ENCODE measurements at places on chromosomes 4 and X. TPM values are rescaled to one million over a fixed set of nuclear protein-coding genes. Genes with fewer than 3 reads are reported as not detected.
A peak's percentile ranks its signal among the peaks of the same experiment; 100 is the strongest.

The BMX gene
- total RNA-seq, result not detected

The CCDC110 gene
- 0.81 TPM for total RNA-seq

The PPM1K gene
- total RNA-seq, result 57.5 TPM

The UGT2B10 gene
- total RNA-seq, result not detected

The EPGN gene
- not detected for total RNA-seq

The CT45A2 gene
- not detected for total RNA-seq

The ERVMER34-1 gene
- total RNA-seq, result 0.07 TPM

The CTAG1A gene
- not detected for total RNA-seq

The MAD2L1 gene
- 99.6 TPM for total RNA-seq

The NAA11 gene
- total RNA-seq, result not detected

The TMPRSS11E gene
- 0.11 TPM for total RNA-seq

The ZNF157 gene
- 1.0 TPM for total RNA-seq

The SRPX2 gene
- not detected for total RNA-seq

The TGIF2LX gene
- not detected for total RNA-seq

DNA sequence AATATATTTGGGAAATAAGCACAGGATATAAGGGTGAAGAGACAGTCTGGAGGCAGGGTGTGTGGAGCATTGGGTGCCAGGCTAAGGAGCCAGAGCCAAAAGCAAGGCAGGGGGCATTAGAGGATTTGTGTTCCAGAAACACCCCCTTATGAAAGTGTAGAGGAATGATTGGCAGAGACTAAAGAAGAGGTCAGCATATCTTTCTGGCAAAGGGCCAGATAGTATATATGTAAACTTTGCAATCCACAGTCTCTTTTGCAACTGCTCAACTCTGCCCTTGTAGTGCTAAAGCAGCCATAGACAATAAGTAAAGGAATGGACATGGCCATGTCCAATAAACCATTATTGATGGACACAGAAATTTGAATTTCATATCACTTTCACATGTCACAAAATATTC is 3.6 kb upstream of the SLC9A6 start:
- no peak for DNase-seq

GRCh38 chr4:109735566-109736365 is 5.9 kb upstream of the PLA2G12A start:
- DNase-seq, result no peak

- no peak for DNase-seq
Observed at GRCh38 chrX:24341795-24342194, 18.6 kb upstream of the SUPT20HL1 start.

GRCh38 chr4:115292320-115293092 is 179.1 kb upstream of the NDST4 start:
- no peak for DNase-seq

GRCh38 chr4:156185514-156186055 is 231.9 kb upstream of the CTSO start:
- no peak for DNase-seq

- no peak for DNase-seq
Observed at GRCh38 chr4:14790494-14790893, 211.8 kb upstream of the CPEB2 start.

DNA sequence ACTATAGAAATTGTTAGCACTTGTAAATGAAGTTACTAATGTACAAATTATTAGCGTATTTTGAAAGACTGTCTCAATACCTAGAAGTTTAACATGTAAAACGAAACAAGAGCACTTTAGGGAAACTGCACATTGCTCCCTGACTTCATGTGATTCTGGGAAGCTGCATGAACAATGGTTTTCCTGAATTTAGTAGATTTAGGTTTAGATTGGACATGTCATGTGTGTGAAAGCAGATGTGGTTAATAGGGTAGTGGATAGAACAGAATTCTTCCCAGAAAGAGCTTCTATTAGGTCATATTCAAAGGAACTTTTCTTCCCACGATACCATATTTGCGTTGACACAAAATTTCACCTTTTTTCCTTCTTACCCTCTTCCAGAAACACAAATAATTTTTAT is 14.9 kb upstream of the CXCL8 start:
- no peak for DNase-seq

- no peak for DNase-seq
Observed at GRCh38 chr4:142909908-142910307, 63.8 kb upstream of the INPP4B start.

DNA sequence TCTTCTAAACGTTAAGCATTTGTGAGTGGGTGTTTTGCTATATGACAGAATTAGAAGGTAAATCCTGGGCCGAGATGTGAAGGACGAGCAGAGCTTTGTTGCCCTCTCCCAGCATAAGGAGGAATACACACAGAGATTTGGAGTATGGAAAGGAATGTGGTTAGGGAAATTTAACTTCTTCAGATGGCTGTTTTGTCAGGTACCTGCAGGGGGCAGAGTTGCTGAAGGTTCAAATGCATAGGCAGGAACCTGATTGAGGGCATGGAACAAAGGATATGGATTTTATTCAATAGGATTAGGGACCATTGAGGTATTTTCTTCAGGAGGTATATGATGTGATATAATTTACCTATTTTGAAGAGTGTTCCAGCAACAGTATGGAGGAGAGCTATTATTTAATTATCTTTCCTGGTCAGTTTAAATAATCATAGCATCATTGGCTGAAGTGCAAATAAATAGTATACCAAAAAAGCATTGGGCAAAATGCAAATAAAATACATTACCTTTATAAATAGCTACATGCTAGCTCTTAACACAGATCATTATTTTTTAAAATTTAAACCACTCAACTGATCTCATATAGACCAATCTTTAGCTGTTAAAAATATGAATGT is 143.6 kb downstream of the SLIT2 start:
- peak; percentile 45 for DNase-seq

DNA sequence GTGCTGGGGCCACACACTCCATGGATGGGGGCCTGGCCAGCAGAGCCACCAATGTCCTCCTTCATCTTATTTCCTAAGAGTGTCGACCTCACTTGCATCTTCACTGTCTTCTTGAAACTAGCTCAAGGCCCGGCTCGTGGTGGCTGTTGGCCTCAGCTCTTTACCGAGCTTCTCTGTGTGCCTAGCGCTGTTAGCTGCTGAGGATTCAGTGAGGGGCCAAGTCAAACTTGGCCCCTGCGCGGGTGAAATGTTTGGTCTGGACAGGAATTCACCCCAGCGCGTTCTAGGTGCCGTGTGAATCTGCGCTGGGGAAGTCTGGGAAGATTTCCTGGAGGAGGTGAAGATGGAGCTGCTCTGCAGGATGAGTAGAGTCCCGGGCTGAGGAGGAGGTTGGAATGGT is 8.5 kb downstream of the SORCS2 start:
- DNase-seq, result no peak

- DNase-seq, result no peak
Observed at GRCh38 chr4:24394041-24394440, 190.3 kb downstream of the DHX15 start.

- DNase-seq, result no peak
Observed at GRCh38 chrX:141945426-141945825, 41.7 kb downstream of the MAGEC1 start.

- no peak for DNase-seq
Observed at GRCh38 chr4:72899214-72899613, 170.3 kb downstream of the COX18 start.

- DNase-seq, result no peak
Observed at GRCh38 chrX:20071511-20072079, 45.1 kb downstream of the MAP7D2 start.

DNA sequence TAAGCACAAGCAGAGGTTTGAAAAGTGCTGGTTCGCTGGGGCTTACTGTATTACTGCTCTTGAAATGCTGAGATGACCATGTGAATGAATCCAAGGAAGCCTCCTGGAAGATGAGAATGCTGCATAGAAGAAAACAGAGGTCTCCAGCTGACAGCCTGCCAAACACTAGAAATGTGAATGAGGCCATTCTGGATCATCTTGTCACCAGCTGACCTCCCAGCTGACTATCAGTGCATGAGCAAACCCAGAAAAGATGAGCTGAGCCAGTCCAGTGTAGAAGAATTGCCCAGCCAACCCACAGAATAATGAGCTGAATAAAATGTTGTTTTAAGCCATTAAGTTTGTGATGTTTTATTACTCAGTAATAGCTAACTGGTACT is 49.1 kb upstream of the DYNLT3 start:
- no peak for DNase-seq

- peak; percentile 83 for DNase-seq
Observed at GRCh38 chr4:120065974-120066516, 603 bp downstream of the MAD2L1 start.

GRCh38 chr4:105189855-105190650 is 43.4 kb downstream of the TET2 start:
- no peak for DNase-seq

- DNase-seq, result peak; percentile 18
Observed at GRCh38 chrX:52988985-52989917, 30.9 kb upstream of the FAM156A start.

DNA sequence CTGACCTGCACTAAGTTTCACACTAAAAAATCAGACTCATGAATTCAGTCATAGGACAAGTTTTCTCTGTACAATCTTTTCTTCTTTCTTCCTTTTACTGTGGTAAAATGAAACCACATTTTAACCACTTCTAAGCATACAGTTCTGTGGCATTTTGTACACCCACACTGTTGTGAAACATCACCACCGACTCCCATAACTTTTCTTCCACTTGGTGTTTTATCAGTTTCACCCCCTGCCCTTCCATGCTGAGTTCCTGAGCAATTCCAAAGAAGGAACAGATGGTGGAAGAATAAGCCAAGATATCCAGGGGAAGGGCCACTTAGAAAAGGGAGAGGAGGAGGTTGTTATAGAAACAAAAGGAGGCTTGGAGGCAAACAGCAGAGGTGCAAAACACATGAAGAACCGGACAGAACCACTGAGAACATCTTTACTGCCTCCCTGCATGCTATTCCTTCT is 22.6 kb downstream of the SLC25A4 start:
- DNase-seq, result no peak

DNA sequence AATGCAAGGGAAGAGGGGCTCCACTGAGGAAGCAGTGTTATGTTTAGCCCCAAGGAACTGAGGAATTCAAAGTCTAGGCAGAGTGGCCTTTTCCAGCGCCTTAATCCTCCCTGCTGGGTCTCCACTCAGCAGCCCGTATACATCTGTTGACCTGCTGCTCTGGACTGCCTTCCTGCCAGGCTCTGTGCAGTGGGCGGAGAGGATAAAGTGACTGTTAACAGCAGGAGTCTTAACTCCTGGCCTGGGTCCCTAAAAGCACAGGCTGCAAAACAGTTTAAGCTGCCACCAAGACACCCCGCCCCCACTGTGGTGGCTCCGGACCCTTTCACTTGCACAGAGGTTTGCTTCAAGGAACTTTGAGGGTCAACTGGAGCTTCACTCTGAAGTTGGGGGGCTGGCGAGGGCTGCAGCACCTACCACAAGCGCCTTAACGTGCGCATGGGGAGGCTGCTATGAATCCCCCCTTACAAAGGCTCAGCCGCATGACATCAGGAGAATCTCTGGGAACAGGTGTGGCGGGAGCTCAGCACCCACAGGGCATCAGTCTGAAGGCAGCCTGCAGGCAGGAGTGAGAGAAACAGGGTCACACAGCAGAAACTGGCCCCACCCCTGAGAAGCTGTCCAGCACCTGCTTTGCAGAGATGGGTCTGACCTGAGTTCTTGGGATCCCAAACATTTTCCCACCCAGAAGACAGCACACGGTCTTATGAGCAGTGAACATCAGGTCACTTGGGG is 358.2 kb upstream of the GATB start:
- DNase-seq, result no peak

DNA sequence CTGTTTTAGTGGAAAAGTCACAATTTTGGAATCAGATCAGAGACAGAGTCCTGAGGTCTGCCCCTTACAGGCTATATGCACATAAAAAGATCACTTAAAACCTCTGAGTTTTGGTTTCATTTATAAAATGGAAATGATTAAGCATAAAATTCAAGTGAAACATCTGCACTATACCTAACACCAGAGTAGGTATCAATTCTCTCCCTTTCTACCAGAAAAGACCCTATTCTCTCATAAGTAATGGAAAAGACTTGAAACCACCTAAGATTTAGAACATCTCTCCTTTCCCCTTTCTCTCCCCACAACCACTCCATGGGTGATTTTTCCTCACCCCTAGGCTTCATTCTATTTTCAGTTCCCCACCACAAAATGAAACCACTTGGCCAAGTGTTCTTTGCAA is 907 bp downstream of the LHFPL1 start:
- DNase-seq, result no peak

GRCh38 chr4:105758958-105759357 is 50.4 kb downstream of the GSTCD start:
- no peak for DNase-seq

DNA sequence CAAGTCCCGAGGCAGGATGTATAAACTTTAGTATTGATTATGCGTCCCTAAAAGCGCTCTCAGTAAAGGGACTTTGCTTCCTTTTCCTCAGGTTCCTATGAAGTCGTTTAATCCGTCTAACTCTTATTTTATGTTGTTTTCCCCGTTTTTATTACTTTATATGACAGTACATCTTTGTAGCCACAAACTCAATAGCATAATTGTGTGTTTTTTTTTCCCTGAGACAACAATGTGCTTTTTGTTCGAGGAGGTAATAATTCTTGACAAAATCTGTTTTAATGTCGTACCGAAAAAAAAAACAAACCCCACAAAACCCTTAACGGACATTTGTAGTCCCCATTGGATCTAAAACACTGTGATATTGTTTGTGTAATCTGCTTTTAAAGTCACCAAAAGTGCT is 17.9 kb upstream of the PPP2R3B start:
- DNase-seq, result no peak
